Stimulated activated CD4-positive, alpha-beta T cell treated with anti-CD3 and anti-CD28 coated beads, TNF-alpha, amount 100 ng/mL, for 4 hours (primary cell): ENCODE measurements at places on chromosomes 11 and 22.

GRCh38 chr11:131864228-131864627 lies 493.8 kb downstream of the NTM start:
- DNase-seq = no peak

DNA sequence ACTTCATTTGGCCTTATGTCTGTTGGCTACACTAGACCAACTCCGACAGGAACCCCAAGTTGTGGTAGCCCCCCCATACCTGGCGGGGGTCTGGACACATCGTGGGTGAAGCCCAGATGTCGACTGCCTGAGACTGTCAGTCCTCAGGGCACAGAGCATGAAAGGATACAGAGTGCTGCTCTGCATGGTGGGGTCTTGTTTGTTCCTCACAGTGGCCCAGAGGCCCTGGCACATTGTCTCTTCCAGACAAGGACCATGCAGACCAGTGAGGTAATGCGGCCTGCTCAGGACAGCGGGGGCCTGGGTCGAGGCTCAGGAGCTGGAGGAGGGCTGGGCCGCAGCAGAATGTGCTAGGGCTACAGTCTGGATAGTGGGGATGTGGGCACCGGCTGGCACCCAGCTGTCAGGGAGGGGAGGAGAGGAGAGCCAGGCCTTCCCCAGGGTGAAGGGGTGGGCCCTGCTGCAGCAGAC lies 14.6 kb downstream of the CAPN5 start:
- no peak for DNase-seq

DNA sequence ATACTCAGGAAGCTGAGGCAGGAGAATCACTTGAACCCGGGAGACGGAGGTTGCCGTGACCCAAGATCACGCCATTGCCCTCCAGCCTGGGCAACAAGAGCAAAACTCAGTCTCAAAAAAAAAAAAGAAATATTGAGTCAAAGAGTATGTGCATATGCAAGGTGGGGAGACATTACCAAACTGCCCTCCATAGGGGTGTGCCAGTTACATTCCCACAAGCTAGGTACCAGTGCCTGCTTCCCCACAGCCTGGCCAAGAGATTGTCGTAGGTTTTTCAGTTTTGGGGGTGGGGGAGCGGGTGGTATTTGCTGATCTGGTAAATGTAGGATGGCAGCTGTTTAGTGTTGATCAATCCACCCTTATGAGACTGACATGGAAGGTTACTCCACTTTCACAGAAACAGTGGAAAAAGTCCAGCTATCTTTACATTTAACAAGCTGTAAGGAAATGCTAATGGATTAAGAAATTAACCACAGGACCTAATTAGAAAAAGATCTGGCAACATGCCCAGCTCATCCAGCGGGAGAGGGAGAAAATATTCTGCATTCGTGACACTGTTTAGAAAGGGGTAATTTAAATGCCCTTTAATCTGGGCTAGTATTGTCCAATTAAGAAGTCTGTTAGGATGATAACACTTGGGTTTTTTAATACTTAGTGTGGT lies 89.4 kb downstream of the PACS1 start:
- DNase-seq = no peak

- no peak for DNase-seq
Measured at GRCh38 chr11:123228496-123229163, 33.6 kb upstream of the CLMP start.

- DNase-seq = no peak
Measured at GRCh38 chr11:72599325-72600117, 74.7 kb downstream of the PDE2A start.

DNA sequence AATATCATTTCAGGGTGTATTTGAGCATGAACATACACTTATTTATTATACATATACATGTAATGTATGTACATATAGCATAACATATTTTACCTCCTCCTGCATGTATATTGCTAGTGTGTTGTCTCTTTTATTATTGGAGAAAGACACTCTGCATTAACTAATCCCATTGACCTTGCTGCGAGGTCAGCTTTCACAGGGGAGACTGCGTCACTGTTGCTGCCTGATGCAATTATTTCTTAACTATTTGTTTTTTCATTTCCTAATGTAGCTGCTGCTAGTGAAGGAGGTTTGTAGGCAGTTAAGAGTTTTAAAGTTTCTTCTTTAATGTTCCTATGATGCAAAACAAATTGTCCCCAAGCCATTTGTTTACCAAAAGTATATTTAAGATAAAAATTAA lies 185.4 kb upstream of the CNTN5 start:
- no peak for DNase-seq

DNA sequence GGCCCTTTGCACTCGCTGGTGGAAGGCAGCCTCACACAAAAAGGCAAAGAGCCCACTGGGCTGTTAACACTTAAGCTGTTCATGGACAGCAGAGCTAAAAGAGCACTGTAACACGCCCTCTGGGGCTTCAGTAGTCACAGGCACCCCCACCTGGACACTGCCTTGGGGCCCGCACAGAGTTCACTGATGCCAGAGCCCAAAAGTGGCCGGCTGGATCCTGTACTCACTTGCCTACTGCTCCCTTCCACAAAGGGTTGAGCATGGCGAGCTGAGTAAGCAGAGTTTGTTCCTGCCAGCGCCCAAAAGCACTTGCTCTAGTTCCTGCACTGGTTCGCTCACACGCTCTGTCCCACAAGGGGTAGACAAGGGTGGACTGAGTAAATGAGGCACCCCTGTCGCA lies 78.8 kb downstream of the RELT start:
- DNase-seq = no peak

GRCh38 chr11:15672825-15673224 lies 558.1 kb downstream of the INSC start:
- DNase-seq = no peak

DNA sequence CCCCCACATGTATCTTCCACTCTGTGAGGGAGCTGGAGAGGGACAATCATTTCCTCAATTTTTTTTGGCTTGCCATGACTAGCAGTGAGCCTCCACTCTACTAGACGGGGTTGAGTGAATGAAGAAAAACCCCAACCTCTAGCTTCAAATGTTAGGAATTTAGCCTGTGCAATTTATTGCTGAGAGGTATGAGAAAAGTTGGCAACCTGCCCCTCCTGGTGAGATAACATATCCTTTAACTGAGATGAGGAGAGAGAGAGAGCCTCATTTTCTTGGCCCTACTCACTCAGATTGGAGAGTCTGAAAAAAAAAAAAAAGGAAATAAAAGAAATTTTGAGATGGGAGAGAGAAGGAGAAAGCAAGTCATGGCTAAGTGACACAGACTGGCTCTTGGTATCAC lies 218.2 kb upstream of the CARD18 start:
- DNase-seq = no peak

DNA sequence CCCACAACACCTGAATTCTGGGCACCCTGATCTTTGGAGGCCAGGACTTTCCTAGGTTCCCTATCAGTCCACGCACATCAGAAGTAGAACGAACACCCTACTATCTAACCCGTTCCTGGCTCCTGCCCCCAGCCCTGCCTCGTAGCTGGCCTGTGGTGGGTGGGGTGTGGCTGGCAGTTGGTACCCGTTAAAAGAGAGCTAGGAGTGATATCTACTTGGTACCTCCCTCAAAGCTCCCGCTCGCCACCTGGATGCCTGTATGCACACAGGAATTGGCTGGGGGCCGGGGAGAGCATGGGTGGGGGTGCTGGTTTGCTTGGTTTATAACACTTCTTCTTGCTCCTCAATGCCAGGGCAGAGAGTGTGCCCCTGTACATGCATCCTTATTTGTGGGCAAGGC lies 14.0 kb upstream of the NECTIN1 start:
- no peak for DNase-seq
